Left ventricle myocardium inferior (tissue), 1 donor: ENCODE measurements at places on chromosomes 3 and 15. TPM values are rescaled to one million over a fixed set of nuclear protein-coding genes. Genes with fewer than 3 reads are reported as not detected.

DNA sequence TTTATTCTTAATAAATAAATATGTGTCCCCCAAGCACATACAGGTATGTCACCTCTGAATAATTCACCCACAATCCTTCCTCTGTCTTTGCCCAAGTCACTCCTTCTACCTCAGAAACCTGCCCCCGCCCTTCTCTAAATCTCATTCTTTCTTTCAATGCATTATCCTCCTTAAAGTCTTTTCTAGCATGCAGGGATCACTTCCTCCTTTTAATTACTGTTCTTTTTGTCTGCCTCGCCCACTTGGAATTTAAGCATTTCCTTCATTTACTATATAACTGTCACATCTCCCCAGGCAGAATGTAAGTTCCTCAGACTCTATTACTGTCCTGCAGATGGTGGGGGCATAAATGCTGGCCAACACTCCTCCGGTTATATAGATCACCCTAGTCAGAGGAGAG, 7.8 kb downstream of the CCDC80 start:
- H3K36me3 ChIP-seq: no peaks in the 10 kb centered on the region
- DNase-seq: no peak
- no peaks in the 10 kb centered on the region for H3K27me3 ChIP-seq
- no peaks in the 10 kb centered on the region for H3K4me1 ChIP-seq
- H3K27ac ChIP-seq: peak overlapping the region; percentile 82

- H3K36me3 ChIP-seq: no peaks in the 10 kb centered on the region
- peaks cover 44% of the 10 kb centered on the region for H3K27me3 ChIP-seq
- DNase-seq: no peak
- no peak overlapping the region for H3K27ac ChIP-seq
These were observed 509.9 kb downstream of the OCA2 start for GRCh38 chr15:27589260-27589659.

DNA sequence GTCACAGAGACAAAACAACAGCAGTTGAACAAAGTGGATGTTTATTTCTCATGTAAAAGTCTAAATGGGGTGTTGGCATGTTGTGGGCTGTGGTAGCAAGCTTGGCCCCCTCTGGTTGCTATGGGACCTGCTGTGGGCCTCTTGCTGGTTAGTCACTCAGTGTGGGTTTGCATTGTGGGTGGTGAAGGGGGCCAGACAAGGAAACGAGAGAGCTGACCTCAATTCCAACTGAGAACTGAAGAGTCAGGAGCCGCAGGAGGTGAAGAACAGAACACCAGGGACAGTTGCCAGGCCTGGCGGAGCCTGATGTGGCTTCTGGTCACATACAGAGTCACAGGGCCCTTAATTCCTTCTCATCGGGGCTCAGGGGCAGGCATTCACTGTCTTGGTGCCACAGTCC, 1.9 kb upstream of the ADPGK start:
- H3K36me3 ChIP-seq: no peaks in the 10 kb centered on the region
- H3K4me3 ChIP-seq: no peak overlapping the region
- H3K27ac ChIP-seq: no peak overlapping the region
- peaks cover 38% of the 10 kb centered on the region for H3K4me1 ChIP-seq
- no peak for DNase-seq

- no peaks in the 10 kb centered on the region for H3K27me3 ChIP-seq
- no peaks in the 10 kb centered on the region for H3K4me1 ChIP-seq
- DNase-seq: no peak
- H3K36me3 ChIP-seq: no peaks in the 10 kb centered on the region
- no peak overlapping the region for H3K27ac ChIP-seq
- no peak overlapping the region for H3K4me3 ChIP-seq
These were observed 31.6 kb downstream of the SLC22A14 start for GRCh38 chr3:38313695-38314094.

GRCh38 chr3:14201940-14202684, 23.5 kb downstream of the LSM3 start:
- no peak overlapping the region for H3K27ac ChIP-seq
- peaks cover 21% of the 10 kb centered on the region for H3K36me3 ChIP-seq
- H3K4me1 ChIP-seq: peaks cover 25% of the 10 kb centered on the region
- no peak overlapping the region for H3K4me3 ChIP-seq

- no peaks in the 10 kb centered on the region for H3K36me3 ChIP-seq
- no peaks in the 10 kb centered on the region for H3K27me3 ChIP-seq
- no peaks in the 10 kb centered on the region for H3K4me1 ChIP-seq
- no peak overlapping the region for H3K27ac ChIP-seq
- no peak overlapping the region for H3K4me3 ChIP-seq
These were observed 1057.2 kb downstream of the NAALADL2 start for GRCh38 chr3:175916191-175916934.

DNA sequence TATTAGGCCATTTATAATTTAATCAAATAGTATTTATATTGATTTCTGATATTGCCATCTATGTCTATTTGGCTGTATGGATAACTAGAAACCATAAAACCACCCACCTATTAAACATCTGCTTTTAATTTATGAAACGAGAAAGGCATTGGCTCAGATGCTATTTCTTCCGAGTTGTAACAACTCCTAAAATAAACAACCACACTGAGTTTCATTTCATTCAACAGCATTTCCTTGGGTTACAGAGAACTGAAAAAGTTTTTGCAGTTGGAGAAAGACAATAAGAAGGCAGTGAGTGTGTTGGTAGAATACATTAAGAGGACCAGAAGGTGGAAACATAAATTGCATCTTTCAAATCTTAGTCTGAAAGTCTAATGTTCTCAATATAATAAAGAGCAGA, 79.1 kb downstream of the AQR start:
- H3K27ac ChIP-seq: no peak overlapping the region
- H3K36me3 ChIP-seq: peaks cover 94% of the 10 kb centered on the region
- no peak overlapping the region for H3K4me3 ChIP-seq

DNA sequence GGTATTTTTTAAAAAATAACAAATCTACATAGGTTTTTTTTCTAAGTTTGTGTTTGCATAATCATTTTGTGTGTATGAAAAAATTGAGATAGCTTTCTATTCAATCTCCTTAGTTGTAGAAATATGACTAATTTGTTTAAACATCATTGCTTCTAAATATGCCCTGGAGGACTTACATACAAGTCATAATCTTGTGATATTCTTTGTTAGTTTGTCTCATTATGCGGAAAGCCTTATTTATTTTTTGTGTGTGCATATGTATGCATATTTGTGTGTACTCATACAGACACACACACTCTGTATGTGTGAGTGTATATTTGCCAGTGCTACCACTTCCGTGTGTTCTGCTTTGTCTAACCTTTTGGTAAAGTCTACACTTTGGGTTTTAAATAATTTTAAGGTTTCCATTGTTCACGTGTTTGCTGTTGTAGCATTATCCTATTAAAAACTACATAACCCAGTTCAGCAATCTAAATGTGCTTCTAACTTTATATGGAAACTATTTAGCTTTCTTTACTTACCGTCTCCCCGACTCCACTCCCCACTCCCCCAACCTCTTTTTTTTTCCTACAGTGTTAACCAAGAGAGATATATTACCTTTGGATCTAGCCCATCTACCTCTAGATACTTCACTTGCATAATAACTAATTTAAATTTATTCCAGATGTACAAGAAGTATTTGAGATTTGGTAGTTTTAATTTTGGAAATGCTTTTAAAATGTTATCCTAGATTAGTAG, 111.7 kb downstream of the FNDC3B start:
- no peaks in the 10 kb centered on the region for H3K36me3 ChIP-seq
- peaks cover 69% of the 10 kb centered on the region for H3K4me1 ChIP-seq
- no peak overlapping the region for H3K4me3 ChIP-seq
- H3K27ac ChIP-seq: no peak overlapping the region
- no peak for DNase-seq

DNA sequence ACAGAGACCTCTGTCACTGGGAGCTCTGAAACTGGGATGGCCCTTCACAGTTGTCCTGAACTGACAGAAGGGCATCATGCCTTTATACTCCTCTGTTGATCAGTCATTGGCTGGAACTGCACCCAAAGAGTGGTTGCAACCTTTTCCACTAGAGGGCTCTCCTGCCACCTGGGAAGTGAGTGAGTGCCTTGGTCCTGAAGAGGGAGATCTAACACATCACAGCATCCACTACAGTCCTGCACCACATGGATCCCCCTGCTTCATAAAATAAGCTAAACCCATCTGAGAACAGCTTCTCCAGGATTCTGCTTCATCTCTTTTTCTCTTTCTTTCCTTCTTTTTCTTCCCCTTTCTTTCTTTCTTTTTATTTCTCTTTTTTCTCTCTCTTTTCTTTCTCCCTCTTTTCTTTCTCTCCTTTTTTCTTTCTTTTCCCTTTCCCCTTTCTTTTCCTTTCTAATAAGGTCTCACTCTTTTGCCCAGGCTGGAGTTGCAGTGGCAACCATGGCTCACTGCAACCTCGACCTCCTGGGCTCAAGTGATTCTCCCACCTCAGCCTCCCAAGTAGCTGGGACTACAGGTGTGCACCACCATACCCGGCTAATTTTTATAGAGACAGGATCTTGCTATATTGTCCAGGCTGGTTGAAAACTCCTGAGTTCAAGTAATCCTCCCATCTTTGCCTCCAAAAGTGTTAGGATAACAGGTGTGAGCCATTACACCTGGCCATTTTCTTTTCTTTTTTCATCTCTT, 42.8 kb upstream of the RAF1 start:
- no peak overlapping the region for H3K27ac ChIP-seq
- H3K4me3 ChIP-seq: no peak overlapping the region
- peak; percentile 24 for DNase-seq
- peaks cover 23% of the 10 kb centered on the region for H3K4me1 ChIP-seq
- no peaks in the 10 kb centered on the region for H3K27me3 ChIP-seq
- no peaks in the 10 kb centered on the region for H3K36me3 ChIP-seq

- H3K4me1 ChIP-seq: peaks cover 7% of the 10 kb centered on the region
- DNase-seq: no peak
- no peaks in the 10 kb centered on the region for H3K36me3 ChIP-seq
These were observed 5.1 kb upstream of the SLC25A38 start for GRCh38 chr3:39378088-39378487.

- no peak overlapping the region for H3K27ac ChIP-seq
- H3K27me3 ChIP-seq: no peaks in the 10 kb centered on the region
- no peaks in the 10 kb centered on the region for H3K36me3 ChIP-seq
- H3K4me1 ChIP-seq: no peaks in the 10 kb centered on the region
- no peak overlapping the region for H3K4me3 ChIP-seq
These were observed 528.2 kb downstream of the GABRG3 start for GRCh38 chr15:27499191-27499590.

The NPAP1 gene
- not detected for total RNA-seq

The RTP4 gene
- total RNA-seq: 0.93 TPM
